ENCODE measurements at places on chromosomes 16 and 17.

DNA sequence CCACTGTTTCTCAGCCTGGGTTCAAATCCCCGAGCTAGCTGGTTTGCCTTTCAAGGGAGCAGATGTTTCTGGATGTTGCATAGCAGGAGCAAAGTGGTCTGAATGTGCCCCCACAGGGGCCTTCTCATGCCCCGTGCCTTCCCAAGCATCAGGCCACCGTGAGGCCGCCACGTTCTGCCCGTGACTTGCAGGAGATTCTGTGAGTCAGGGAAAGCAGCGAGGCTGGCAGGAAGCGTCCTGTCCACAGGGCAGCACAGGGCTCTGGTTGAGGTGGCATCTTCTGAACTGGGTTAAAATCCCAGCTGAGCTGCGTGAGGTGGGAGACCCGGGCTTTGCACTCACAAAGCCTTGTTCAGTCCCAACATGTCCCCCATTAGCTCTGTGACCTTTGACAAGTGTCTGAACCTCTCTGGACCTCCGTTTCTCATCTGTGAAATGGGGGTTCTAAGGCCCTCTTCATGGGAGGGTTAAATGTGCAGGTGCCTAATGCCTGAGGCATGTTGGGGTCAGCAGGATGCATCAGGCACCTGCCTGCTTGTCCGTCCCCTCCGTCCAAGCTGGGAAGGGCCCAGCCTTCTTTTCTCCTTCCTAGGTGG, 94.8 kb upstream of the PLCG2 start:
- no peak for DNase-seq

GRCh38 chr17:79331492-79331891, 256.9 kb downstream of the ENGASE start:
- no peak for DNase-seq

DNA sequence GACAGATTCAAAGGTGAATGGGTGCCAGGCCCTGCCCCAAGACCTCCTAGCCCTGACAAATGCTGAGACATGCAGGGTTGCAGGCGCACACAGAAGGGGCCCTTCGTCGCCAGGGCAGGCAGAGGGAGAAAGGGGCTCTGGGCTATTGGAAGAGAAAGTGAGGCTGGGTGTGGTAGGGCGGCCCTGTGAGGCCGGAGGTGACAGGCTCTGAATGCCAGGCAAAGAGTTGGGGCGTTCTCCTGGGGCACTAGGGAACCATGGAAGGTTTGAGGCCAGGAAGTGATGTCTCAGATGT, 26.4 kb upstream of the NXPH3 start:
- no peak for DNase-seq

- DNase-seq = no peak
Observed at GRCh38 chr17:33024688-33025486, 33.2 kb downstream of the SPACA3 start.

GRCh38 chr16:935684-936083, 35.1 kb downstream of the LMF1 start:
- DNase-seq = no peak

DNA sequence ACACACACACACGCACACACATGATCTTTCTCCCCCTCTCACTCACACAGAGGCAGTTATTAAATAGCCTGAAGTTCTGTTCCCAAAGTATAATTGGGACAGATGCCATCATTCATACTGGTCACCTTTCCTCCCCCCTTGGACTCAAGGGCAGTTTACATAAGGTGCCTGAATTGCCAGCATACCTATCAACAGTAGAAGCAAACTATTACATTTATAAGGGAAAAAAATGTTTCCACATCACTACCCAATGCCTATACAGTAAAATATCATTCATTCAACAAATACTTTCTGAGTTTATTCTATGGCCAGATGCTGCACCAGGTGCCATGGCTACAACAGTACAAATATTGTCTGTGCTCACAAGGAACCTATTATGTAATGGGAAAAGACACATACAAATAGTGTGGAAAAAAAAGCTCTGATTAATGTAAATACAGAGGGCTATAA, 6.3 kb downstream of the CNTD1 start:
- DNase-seq = no peak

GRCh38 chr16:59432896-59433295, 698.8 kb upstream of the GOT2 start:
- DNase-seq = no peak

- DNase-seq = no peak
Observed at GRCh38 chr16:2881783-2882649, 999 bp upstream of the FLYWCH2 start.

GRCh38 chr16:68359398-68360191, 48.8 kb downstream of the PRMT7 start:
- no peak for DNase-seq

DNA sequence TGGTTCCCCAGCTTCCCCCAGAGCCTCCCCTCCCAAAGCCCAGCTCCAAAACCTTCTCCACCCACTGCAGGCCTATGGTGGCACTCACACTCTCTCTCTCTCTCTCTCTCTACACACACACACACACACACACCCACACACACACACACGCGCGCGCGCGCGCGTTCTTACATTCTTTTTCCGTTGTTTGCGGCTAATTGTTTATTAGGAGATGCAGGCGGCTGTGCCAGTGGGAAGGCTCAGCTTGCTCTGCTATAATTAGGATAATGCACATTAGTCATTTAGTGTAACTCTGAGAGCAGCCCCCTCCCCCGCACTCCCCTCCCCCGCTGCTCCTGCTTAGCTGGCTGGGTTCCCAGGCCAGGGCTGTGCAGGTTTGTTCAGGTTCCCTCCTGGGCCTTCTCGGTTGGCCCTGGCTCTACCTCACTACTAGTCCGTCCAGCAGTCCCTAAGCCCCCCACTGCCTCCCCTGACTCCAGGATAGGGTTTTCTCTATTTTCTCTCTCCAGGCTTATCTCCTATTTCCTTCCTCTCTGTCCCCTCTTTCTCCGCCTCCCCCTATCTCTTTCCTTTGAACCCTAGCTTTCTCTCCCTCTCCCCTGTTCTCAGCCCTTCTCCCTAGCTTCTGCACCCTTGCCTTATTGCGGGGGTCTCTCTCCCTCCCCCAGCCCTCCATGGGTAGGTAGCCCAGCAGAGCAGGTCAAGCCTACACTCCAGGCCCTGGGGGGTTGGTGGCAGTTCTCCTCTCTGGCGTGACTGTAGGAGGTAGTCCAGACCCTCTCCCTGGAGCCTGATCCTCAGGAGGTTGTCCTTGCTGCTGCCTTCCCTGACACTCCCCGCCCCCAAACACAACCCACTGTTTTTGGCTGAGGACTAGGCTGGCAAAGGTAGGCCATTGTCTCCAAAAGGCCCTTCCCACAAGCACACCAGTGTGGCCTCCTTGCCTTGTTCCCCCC, 34.0 kb downstream of the TMEM132E start:
- DNase-seq = no peak

DNA sequence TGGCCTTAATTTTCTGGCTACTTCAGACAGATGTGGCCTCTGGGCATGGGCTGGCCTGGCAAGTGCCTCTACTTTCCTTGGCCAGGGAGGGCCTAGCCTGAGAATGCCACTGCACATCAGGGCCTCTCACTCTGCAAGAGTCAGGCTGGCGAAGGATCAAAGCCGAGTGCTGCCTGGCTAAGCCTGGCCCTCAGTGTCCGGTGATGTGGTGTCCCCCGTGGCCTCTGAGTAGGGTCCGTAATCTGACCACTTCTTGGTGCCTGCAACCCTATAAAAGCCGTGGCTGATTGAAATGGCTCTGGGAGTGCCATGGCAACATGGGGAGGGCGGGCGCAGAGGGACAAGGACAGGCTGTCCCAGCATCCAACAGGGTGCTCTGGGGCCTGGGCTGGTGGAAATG, 30.2 kb downstream of the TBX4 start:
- no peak for DNase-seq

DNA sequence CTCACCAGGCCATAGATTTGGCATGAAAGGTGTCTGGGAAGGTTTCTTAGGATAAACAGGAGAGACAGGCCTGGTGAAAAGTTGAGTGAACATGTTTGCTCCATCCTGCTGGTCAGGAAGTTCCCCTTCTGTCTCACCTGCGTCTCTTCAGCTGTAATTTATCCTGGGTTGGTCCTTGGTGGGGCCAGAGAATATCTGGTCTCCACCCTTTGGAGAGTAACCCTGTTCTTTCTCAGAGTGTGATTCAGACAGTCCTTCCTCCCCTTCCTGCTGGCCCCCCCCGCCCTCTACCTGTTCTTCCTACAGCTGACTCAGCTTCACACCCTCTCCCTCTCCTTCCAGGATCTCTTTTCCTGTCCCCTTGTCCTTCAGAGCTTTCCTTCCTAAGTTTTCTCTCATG, 17.1 kb downstream of the MINK1 start:
- DNase-seq = no peak

GRCh38 chr16:89619840-89620239, 6.4 kb downstream of the DPEP1 start:
- DNase-seq = no peak

DNA sequence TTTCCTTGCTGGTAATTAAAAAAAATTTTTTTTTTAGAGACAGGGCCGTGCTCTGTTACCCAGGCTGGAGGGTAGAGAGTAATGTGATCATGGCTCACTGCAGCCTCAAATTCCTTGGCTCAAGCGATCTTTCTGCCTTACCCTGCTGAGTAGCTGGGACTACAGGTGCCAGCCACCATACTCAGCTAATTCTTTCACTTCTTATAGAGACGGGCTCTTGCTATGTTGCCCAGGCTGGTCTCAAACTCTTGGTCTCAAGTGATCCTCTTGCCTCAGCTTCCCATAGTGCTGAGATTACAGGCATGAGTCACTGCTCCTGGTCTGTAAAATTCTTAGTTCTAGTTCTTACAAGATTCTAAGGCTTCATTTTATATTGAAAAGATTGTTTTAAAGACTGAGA, 11.1 kb downstream of the SMIM36 start:
- DNase-seq = no peak

DNA sequence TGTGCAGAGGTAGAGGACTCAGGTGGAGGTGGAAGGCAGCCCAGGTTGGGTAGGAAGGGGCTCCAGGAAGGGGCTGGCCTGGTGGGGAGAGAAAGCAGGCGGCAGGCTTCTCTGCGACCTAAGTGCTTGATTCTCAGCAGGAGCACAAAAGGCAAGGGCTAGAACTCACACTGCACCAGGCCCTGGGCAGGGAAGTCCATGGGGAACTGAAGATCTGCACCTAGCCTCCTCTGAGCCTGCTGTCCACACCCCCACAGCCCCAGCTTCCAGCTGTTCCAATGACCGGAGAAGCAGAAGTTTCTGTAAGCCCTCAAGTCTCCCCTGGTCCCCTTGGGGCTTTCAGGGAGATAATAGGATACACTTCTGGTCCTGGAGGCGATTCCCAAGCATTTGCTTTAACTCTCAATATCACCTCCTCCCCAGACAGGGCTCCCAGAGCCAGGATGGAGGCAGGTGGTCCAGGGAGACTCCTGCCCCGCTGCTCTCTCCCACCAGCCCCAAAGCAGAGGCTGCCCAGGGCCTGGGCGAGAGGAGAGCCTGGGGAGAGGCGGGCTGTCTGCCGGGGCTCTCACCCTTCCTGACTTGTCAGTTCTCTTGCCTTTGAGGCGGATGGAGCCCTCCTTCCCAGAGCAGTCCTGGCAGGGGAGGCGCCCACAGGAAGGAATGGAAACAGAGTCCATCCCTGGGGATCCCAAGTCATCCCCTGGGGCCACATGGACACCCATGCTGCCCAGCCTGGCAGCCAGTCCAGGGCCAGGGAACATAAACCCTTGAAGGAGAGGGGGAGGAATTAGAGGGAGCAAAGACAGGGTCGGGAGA, 126.0 kb downstream of the RBFOX3 start:
- DNase-seq = no peak

- DNase-seq = peak; percentile 79
Observed at GRCh38 chr17:41864836-41865595, at the start of gene KLHL11. Gene KLHL11 (minus strand): TSS chr17:41865423. CDS start chr17:41865370, 53 bp downstream.

- no peak for DNase-seq
Observed at GRCh38 chr17:38579934-38580333, 25.8 kb downstream of the SRCIN1 start.

DNA sequence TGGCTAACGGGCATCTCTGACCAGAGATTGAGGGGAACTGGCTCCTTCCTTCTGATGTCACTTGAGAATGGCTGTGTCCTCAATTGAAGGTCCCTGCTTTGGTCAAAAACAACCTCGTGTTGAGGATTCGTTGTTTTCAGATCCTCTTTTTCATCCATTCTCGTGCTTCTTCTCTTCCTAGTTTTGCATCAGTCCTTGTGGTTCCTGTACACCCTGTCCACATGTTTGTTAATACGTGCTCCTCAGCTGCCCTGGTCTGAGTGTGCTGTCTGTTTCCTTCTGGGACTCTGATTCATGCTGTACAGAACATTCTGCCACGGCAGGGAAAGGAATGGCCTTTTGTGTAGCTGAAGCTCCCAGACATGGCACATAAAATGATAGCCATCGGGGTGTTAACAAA, 863.2 kb upstream of the GOT2 start:
- DNase-seq = no peak

GRCh38 chr17:9195961-9196670, 174.8 kb downstream of the NTN1 start:
- no peak for DNase-seq

- no peak for DNase-seq
Observed at GRCh38 chr17:20896153-20896649, 146.6 kb downstream of the USP22 start.

- DNase-seq = peak; percentile 44
Observed at GRCh38 chr16:89722392-89723278, 1.3 kb downstream of the ZNF276 start.

- DNase-seq = no peak
Observed at GRCh38 chr16:17224879-17225281, 245.9 kb downstream of the XYLT1 start.

DNA sequence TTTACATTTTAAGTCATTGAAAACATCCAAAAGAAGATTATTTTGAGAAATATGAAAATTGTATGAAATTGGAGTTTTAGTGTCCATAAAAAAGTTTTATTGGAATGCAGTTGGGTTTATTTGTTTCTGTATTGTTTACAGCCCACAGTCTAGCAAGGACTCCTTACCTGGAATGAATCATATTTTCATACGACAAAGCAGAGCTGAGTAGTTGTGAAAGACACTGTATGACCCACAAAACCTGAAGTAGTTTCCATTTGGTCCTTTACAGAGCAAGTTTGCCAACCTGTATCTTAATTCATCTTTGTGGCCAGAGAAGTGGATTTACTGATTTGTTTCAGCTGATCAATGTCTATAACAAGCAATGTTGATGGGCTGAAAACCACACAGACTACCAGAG, 10.3 kb downstream of the CCL18 start:
- DNase-seq = no peak

GRCh38 chr17:2688351-2689342, 22.9 kb downstream of the CLUH start:
- no peak for DNase-seq

DNA sequence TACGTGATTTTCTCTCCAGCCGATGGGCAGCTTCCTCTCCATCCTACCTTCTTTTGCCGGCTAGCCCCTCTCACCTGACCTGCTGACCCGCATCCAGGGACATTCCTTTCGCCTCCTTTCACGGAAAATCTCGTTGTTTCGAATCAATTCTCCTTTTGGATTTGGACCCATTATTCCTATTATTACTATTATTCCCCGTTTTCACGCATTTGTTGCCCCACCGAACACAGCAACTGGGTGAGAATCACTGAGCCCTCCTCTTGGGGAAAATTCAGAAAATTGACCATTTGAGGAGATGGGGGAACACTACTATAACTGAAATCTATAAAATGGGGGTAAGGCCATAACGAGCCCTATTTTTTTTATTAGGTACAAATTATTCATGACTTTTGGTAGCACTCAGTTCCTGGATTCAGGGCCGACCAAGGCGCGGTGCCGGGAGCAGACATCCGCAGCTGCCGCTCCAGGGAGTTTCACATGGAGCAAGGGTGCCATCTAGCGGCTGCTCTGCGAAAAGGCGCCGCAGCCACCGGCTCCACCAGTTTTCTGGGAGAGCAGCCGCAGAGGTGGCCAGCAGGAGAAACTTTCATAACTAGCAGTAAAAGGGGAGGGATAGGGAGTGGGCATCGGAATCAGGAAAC, 3.3 kb upstream of the HOXB8 start:
- DNase-seq = peak; percentile 67
